ENCODE measurements at places on chromosomes 11 and 22.
A peak's percentile ranks its signal among the peaks of the same experiment; 100 is the strongest.

DNA sequence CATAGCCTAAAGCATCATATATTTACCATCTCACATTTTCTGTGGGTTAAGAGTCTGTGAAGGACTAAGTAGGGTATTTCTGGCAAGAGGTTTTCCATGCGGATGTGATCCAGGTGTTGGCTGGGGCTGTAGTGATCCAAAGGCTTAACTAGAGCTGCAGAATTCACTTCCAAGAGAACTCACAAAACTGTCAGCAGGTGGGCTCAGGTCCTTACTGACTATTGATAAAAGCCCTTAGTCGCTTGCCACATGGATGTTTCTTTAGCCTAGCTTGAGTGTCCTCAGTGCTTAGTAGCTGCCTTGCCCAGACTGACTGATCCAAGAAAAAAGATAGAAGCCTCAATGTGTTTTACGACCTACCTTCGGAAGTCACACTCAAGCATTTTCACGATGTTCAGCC lies 250.8 kb downstream of the CNTN5 start:
- no peak for DNase-seq

DNA sequence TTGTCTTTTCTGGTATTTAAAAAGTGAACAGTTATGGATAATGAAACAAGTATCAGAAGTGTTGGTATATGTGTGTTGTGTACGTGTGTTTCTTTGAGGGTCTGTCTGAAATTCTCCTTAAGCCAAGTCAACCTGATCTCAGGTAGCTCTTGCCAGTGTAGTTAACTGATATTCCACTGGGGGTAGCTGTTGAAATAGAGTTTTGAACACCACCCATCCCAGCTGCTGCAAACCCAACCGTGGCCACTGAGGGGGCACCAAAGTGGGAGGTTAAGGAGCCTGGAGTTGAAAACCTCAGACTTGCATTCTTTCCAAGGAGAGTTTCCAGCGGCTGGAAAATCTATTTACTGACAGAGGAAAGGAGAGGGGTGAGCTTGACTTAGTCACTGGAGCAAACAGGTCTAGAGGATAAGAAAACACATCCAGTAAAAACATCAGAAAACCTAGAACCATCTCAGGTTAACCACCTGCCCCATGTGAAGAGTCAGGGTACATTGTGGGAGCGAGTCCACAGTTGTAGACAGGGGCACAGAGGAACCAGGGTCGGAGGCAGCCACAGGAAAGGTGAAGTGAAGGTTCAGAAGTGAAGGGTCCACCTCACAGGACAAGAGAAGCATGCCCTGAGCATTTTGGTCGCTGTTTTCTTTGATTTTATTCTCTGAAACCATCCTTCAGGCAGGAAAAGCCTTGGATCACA lies 8.8 kb upstream of the CUL5 start:
- no peak for DNase-seq

- DNase-seq = no peak
Measured at GRCh38 chr22:33400891-33401290, 342.7 kb upstream of the SYN3 start.

- DNase-seq = no peak
Measured at GRCh38 chr11:120667281-120667680, 155.7 kb downstream of the GRIK4 start.

- DNase-seq = no peak
Measured at GRCh38 chr11:60857378-60858232, 1.9 kb upstream of the PTGDR2 start.

- DNase-seq = no peak
Measured at GRCh38 chr11:34178209-34178821, 72.9 kb downstream of the NAT10 start.

GRCh38 chr11:115409116-115409670 lies 95.0 kb downstream of the CADM1 start:
- no peak for DNase-seq

GRCh38 chr22:46187862-46188261 lies 37.5 kb downstream of the PPARA start:
- DNase-seq = no peak

DNA sequence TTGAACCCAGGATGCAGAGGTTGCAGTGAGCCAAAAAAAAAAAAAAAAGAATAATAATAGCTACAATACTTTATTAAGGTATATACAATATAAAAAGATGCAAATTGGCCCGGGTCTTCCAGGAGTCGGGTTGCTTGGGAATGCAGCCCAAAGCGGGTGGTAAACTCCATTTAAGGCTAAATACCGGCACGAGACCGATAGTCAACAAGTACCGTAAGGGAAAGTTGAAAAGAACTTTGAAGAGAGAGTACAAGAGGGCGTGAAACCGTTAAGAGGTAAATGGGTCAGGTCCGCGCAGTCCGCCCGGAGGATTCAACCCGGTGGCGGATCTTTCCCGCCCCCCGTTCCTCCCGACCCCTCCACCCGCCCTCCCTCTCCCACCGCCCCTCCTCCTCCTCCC lies 143.3 kb downstream of the DLG2 start:
- DNase-seq = no peak

DNA sequence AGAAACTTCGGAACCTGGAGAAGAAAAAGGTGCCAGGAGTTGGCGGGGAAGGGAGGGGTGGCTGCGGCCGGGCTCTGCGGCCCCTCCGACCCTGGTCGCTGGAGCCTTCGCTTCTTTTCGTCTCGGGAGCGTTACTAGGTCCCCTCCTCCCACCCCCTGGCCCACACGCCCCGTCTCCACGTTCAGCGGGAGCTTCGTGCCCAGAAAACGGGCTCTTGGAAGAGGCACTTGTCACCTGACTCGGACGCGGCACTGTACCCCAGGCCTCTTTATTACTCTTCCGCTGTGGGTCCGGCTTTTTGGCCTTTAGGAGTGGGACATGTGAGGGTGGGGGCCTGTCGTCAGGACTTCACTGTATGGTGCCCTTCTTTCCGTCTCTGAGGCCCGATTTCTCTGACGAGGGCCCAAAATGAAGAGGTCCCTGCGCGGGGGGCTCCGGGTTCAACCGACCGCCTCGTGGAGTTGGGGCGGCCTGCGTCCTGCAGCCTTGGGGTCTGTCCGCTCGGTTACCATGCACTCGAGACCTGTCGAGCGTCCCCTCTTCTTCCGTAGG lies 1.2 kb downstream of the CAPRIN1 start:
- DNase-seq = no peak

DNA sequence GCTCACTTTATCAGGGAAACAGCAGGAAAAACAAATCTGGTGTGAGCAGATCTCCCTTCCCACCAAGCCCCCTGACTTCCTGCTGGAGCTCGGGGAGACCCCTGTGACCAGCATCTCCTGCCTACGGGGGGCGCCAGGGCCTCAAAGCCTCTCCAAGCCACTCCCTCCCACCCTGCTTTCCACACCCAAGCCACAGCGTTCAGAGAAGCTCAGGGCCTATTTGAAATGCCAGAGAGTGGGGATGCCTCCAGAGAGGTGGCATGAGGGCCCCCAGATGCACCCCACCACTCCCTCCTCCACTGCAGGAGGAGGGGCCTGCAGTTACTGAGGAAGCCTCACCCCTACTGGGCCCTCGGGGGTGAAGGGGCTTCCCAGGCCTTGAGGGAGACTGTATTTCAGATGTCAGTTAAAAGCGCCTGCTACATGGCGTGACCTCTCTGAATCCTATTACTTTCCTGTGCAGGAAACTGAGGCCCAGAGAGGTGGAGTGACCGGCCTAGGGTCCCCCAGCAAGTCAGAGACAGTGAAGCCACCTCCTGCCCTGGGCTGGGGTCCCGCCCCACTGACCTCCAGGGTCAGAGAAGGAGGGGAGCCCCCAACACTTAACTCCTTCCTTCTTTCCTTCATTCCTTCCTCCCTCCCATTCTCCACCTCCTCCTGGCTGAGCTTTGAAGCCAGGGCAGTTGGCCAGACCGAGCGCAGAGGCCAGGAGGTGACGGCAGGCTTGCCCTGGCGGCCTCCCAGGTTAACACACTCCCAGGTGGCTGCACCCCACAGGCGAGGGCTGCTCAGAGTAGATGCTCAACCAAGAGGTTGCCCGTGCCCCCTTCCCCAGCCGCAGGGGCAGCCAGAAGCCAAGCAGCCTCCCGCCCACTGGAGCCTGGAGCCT lies 6.0 kb upstream of the CDKN1C start:
- DNase-seq = no peak

- DNase-seq = no peak
Measured at GRCh38 chr11:75199412-75199955, 41.1 kb upstream of the TPBGL start.

GRCh38 chr11:17544181-17544622 lies at the start of gene USH1C:
Gene USH1C, minus strand, starts transcription at chr11:17544416. Its CDS starts 109 bp downstream, at chr11:17544307.
- DNase-seq = no peak

DNA sequence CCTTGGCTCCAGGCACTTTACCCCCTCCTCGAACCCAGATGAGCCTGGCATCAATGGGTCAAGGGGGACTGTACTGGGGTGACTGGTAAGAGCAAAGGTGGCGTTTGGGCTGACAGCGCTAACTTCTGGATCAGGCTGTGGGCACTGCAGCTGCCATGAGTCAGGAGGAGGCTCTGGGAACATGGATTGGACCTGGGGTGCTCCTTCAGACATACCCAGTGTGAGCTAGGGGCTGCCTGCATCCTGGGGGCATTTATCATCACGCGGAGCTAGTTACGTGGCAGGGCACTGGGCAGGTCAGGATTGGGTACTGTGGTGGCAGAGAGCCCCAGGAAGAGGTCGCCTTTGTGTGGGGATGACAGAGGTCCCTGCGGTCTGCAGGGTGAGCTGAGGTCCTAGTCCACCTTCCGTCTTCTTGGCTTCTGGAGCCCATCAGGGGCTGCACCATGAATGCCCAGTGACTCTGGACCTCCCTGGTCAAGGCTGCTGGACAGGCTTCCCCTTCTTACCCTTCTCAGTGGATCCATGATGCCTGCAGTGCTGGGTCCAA lies 13.1 kb downstream of the GRIK4 start:
- DNase-seq = no peak

GRCh38 chr11:24589064-24589463 lies 92.2 kb downstream of the LUZP2 start:
- no peak for DNase-seq

- DNase-seq = no peak
Measured at GRCh38 chr11:134066943-134067885, 1.7 kb upstream of the JAM3 start.

GRCh38 chr11:127050186-127050585 lies 49.6 kb upstream of the KIRREL3 start:
- DNase-seq = no peak

- DNase-seq = no peak
Measured at GRCh38 chr11:128551058-128551457, 36.3 kb downstream of the ETS1 start.

DNA sequence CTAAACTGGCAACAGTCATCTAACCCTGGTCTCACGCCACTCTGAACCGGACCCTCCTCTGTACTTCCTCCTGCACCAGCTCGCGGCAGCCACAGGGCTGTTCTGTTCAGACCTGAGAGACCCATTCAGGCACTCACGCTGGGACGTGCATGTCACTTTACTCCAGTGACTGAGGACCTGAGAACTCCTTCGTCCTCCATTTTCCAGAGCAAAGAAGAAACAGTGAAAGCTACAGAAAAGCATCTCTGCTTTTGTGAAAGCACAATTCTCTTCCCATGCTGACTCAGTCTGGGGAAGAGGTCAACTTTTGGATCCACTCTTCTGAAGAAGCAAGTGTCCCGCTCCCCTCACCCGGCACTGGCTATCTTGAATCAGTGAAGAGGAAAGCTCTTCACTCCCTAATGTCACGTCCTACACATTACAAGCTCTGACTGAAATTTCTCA lies 24.5 kb downstream of the PISD start:
- no peak for DNase-seq

DNA sequence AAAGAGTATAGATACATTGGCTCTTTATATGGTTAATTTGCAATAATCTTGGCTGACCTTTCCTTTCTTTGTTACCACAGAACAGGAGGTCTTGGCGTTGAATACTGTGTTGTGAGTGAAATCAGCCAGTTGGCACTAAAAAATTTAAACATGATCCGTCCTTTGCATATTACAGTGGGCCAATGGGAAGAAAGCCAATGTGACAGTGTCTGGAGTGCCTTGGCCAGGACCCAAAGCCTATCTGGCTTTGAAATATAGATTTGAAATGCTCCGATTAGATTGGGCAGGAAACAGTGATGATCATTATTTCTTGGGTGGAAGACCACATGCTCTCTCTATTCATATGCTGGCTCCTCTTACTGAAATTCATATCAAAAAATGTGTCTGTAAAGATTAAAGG lies 339.6 kb upstream of the ANO3 start:
- DNase-seq = no peak

GRCh38 chr11:56642339-56642738 lies at the start of gene OR5AP2:
Gene OR5AP2, minus strand, starts transcription at chr11:56642439. Its CDS starts 0 bp downstream, at chr11:56642439.
- DNase-seq = no peak

DNA sequence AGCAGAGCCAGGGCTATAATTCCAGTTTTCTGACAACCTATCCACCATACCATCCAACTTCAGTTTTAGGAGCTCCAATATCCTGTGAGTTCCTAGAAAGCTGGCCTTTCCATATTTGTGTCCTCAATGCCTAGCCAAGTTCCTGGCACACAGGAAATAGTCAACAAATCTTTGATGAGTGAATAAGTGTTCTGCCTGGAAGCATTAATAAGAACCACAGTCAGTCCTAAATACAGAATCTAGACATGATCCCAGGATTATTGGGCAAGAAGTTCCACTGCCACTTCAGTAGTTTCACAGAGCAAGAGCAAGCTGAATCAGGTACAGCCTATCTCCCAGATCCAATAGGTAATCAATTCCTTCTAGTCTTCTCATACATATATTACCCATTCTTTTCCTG lies 942.0 kb downstream of the DLG2 start:
- DNase-seq = no peak

GRCh38 chr11:82959987-82960778 lies 58.6 kb downstream of the DDIAS start:
- DNase-seq = no peak

GRCh38 chr11:56292154-56292553 lies at the start of gene OR8H1:
Gene OR8H1, minus strand, starts transcription at chr11:56292254. Its CDS starts 1,192 bp downstream, at chr11:56291062.
- no peak for DNase-seq

DNA sequence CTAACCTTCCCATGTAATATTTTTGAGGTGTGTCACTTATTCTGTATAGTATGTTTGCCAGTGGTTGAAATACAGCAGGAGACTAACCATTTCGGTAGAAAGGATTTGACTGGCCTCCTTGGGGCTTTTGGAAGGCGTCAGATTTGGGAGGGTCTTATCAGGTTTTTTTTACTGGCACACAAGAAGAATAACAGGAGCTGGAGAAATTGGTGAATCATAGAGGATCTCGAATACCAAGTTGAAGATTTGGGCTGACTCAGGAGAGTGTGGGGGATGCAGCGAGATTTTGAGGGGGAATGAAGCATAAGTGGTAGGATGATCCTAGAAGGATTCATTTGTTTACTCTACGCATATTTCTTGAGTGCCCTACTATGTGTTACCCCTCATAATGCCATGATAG lies 200.5 kb downstream of the DDX10 start:
- no peak for DNase-seq

DNA sequence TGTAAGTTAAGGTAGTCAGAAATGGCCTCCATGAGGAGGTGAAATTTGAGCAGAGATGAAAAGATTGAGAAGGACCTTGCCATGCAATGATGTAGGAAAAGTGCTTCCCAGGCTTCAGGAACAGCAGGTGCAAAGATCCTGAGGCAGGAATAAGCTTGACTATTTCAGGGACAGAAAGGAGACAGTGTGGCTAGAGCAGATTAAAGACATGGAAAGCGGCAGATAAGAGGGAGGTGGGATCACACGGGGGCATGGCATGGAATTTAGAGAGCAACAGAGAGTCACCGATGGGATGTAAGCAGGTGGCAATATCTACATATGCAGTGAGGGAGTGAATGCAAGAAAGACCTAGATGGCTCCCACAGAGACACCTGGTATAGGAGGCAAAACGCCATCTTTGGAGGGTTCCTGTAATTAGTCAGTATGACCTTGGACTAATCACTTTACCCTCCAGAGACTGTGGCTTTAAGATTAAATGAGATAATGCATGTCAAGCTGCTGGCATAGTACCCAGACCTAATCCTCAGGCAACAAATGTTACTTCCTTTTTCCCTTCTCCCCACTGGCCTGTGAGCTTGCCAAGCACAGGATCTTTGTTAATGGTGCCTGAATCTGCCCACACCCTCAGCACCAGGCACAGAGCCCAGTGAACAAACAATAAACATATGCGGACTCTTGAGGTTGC lies 24.6 kb upstream of the ACER3 start:
- peak; percentile 65 for DNase-seq

Data from stromal cell of bone marrow (primary cell).